Peyer's patch (tissue), 4 donors: ENCODE measurements at places on chromosomes 2 and 18.

GRCh38 chr18:41395695-41396094 lies 559.3 kb upstream of the PIK3C3 start:
- DNase-seq: no peak

DNA sequence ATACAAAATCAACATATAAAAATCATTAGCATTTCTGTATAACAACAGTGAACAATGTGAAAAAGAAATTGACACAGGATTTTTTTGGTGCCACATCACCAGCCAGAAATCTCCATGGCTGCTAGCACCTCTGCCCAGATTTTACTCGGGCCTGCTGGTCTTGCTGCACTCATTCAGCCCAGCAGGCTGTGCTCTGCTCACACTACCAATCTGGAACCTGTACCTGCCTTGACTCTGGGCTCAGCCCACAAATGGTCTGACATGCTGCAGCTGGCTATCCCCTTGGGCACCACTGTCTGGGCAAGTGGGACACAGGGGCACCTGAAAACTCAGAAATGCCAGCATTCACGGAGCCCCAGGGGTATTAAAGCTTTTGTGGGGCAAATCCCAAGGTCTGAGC lies 392.5 kb upstream of the NRXN1 start:
- no peak for DNase-seq

- DNase-seq: no peak
These were observed 569.1 kb downstream of the ARHGAP15 start for GRCh38 chr2:143698352-143698751.

GRCh38 chr2:223465793-223466192 lies 136.4 kb downstream of the SCG2 start:
- DNase-seq: peak; percentile 23

DNA sequence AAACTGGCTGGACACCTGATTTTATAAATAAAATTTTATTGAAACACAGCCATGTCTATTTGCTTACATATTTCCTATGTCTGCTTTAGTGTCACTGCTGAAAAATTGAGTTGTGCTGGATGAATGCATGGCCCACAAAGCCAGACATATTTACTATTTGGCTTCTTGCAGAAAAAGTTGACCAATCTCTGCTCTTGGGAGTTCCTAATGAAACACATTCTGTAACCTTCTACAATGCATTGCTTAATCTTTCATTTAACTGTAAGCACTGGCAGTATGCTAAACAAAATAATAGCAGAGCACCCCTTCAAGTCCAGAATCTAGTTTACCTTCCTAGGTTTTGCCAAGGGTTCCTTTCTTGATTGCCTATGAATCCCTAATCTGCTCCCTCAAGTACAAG lies 17.7 kb upstream of the SERPINB7 start:
- DNase-seq: no peak

GRCh38 chr2:145379934-145380333 lies 860.0 kb upstream of the ZEB2 start:
- no peak for DNase-seq

DNA sequence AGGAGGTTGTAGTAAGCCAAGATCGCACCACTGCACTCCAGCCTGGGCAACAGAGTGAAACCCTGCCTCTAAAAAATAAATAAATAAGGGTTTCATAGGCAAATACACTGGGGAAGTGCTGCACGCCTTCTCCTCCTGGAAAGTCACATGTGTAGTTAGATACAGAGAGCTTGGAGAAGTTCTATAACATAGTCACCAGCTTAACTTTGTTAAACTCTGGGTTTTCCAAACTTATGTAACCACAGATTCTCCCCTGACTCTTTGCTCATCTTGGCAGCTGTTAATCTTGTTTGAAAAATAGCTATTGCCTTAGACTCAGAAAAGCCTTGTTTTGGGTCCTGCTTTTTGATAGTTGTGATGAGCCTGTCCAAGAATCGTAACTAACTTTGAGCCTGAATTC lies 25.2 kb downstream of the KIAA2012 start:
- DNase-seq: no peak

DNA sequence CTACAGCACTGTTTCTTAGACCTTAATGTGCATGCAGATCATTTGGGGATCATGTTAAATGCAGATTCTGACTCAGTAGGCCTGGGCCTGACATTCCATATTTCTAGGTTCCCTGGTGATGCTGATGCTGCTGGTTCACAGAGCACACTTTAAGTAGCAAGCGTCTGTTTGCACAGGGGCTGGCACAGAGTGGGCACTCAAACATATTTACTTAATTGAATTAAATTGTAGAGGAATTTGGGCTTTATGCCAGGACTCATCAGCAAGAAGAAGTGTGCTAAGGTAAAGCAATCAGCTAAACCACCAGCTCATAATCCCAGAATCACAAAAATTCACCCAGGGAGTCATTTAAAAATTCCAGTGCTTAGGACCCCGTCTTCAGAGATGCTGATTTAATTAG lies 25.1 kb upstream of the INPP4A start:
- no peak for DNase-seq

GRCh38 chr2:133526530-133527300 lies 41.5 kb downstream of the NCKAP5 start:
- DNase-seq: no peak

GRCh38 chr2:33215299-33215698 lies 261.1 kb upstream of the RASGRP3 start:
- DNase-seq: no peak

DNA sequence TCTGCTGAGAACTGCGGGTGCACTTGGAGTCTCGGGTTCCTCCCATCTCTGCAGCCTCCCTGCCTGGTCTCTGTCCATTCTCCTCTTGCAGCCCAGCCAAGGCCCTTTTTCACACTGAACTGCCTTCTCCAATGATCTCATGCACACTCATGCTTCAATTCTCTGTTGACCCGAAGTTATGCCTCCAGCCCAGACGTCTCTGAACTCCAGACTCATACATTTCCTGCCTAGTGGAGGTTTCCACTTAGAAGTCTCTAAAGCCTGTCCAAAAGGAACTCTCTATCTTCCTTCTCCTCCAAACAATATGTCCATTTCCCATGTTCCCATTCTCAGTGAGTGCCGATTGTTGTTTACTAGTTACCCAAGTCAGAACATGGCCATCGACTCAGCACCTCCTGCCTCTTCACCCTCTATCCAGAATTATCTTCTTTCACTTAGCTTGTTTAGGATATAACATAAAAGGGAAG lies 155.2 kb downstream of the IRS1 start:
- DNase-seq: no peak

DNA sequence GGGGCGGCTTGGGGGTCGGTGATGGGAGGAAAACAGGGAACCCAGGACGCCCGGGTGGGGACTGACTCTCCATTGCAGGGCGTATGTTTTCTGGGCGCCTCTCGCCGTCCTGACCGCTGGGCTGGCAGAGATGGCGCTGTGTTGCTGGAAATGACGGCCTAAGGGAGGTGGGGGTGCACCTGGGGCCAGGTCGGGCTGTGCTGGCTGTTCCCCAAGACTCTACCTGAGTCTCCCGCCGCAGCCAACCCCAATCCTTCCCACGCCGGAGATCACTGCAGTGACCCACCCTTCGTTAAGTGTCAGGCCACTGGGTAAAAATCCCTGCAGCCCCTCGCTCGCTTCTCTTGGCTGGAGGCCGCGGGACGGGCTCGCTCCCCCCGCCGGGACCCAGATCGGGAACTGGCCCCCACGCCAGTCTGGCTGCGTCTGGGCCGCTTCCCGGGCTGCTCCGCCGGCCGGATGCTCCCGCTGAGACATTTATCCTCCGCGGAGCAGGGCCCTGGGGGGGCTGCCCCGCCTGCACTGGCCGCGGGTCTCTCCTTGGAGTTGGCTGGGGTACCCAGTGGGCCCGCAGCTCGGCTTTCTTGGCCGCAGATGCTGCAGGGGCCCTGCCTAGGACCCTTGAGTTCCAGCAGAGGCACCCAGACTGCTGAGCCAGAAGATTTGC lies 7.8 kb upstream of the ARMC9 start:
- DNase-seq: peak; percentile 64

- no peak for DNase-seq
These were observed 82.1 kb downstream of the EIF2AK3 start for GRCh38 chr2:88545118-88545517.

DNA sequence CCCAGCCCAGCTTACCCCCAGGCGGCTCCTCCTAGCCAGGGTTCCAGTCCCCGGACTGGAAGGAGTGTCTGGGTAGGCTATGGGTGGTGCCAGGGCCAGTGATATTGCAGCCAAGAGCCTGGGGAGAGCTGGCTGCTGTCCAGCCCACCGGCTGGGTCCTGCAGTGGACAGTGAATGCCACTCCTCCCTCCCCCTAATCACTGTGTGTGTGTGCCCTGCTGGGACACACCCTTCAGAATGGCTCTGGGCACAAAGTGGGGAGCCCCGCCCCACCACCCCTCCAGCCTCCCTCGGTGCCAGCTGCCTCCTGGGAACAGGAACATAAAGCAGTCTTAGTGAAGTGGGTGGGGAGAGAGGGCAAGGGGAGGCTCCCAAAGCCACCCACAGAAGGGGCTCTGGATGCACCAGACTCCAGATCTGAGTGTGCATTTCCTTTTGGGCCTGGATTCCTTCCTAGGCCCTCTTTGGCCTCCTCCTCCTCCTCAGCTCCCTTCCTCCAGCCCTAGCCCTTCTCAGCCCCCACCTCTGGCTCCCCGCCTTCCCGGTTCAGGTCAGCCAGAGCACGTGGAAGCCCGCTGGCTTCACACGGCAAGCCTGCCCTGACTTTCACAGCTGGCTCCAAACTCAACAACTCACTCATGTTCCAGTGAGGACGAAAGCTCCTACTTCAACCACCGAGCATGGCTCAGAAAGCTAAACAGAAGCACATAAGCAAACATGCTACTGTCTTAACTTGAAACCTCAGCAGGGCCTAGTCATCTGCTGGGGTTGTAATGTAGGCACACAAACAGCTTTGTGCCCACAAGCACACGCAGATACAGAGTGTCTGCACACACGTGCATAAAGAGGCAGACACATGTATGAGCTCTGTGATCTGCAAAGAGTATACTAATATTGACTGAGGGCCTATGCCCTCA lies 209.2 kb upstream of the SMAD2 start:
- DNase-seq: no peak

DNA sequence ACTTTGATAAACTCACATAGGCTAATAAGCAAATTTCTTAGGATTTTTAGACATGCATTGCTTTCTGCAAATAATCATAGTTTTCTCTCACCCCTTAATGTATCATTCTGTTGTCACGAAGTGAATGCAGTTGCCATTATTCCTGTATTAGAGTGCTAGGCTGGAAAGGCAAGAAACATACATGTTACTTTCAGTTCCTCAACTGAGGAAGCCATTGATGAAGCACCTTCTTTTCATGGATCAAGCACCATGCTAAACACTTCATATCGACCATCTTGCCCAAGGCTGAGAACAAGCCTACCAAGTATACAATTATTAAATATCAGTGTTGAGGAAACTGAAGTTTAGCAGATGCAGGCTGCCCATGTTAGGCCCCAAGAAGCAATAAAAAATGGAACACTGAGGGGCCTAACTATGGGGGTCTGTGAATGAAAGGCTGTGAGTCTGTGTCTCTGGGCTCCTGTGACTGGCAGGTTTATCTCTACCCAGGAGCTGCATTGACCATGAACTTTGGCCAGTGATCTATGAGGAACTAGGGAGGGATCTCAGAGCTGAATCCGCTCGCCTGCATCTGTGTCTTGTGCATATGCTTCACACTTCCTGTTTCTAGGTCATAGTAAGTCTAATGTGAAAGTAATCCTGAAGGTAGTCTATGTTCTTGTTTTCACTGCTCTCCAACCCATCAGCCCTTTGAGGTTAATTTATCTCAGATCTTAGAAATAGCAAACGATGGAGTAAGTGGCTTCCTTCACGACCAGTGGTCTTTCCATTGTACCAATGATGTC lies 16.0 kb upstream of the TSPYL6 start:
- DNase-seq: peak; percentile 20

DNA sequence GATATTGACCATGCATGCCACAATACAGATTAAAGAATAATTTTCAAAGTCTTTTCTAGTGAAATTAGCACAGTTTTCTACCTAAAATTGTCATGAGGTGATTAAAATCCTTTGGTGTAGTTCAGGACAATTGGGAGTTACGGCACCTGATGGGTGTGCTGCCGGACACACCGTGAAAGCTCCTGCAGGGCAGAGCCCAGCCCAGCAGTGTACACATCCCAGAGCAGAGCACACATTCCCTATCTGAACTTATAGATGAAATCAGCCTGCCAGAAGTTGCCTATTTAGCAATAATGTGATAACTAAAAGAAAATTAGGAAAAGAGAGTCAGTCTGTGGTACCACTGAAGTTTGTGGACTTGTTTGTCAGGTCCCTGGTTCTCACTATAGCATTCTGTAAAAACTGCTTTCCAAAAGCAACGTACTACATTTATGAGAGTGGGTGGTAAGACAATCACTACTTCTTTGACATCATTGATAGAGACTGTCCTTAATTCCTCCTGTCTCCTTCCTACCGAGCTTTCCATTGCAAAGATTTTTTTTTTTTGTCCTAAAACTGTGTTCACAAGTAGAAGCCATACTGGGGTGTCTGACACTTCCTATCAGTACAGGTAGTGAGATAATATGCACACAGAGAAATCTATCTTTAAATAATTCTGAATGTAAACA lies 3.4 kb downstream of the CYTIP start:
- DNase-seq: no peak

- no peak for DNase-seq
These were observed 61.4 kb downstream of the WDR75 start for GRCh38 chr2:189502714-189503113.

DNA sequence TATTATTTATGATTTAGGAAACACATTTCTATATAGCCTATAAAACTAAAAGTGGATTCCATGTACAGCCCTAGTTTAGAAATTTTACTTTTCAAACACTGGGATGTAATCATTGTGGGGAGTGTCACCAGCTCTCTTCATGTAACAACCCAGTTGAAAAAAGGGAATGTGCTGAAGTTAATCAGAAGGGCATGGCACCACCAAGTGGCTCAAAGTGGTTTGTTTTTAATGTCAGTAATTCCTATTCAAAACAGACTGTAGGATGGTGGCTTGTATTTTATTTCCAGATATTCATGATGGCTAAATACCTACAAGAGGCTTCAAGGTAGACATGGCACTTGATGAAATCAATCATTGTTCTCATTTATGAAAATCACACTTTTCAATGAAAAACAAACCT lies 58.1 kb upstream of the TMEM182 start:
- no peak for DNase-seq

GRCh38 chr2:69715964-69716363 lies 26.0 kb upstream of the ANXA4 start:
- DNase-seq: no peak

GRCh38 chr2:67503066-67503795 lies 106.1 kb downstream of the ETAA1 start:
- DNase-seq: no peak
